ENCODE measurements at places on chromosomes 5 and 9.

DNA sequence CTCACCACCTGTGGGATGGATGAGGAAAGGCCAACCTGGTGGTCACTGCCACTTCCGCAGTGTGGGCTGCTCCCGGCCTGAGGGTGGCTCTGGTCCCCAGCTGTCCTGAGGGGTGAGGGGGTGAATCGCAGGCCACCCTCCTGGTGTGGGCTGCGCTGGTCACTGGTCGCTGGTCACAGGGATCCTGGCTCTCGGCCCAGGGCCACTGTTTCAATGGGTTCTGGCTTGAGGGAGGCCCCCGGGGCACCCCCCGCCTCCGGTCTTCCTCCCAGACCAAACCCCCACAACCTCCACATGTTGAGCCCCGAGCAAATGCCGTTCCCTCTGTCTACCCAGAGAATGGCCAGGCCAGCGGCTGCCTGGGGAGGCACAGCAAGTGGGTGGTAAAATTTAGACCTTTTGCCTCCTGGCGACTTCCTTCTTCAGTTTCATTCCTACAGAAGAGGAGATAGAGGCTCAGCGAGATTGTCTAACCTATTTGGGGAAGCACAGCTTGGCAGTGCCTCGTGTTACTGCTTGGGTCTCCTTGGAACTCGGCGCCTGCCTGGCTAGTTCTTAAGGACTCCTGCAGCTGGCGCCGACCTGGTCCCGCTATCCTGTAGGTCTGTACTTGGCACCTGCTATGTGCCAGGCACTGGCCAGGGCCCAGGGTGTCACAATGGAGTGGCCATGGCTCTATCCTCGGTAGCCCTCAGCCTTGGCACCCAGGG lies 48.2 kb downstream of the RXRA start:
- no peak for DNase-seq
- no peak overlapping the region for H3K27ac ChIP-seq
- peaks cover 4% of the 10 kb centered on the region for H3K4me1 ChIP-seq
- no peaks in the 10 kb centered on the region for H3K27me3 ChIP-seq
- H3K36me3 ChIP-seq = no peaks in the 10 kb centered on the region

GRCh38 chr5:61673007-61673735 lies 341.1 kb downstream of the ZSWIM6 start:
- no peak overlapping the region for H3K27ac ChIP-seq
- no peak overlapping the region for H3K4me3 ChIP-seq
- no peaks in the 10 kb centered on the region for H3K36me3 ChIP-seq

- no peak overlapping the region for H3K27ac ChIP-seq
- no peak for DNase-seq
- no peak overlapping the region for H3K4me3 ChIP-seq
- H3K4me1 ChIP-seq = peaks cover 7% of the 10 kb centered on the region
- no peaks in the 10 kb centered on the region for H3K36me3 ChIP-seq
- peaks cover 20% of the 10 kb centered on the region for H3K27me3 ChIP-seq
Observed at GRCh38 chr5:91189480-91190313, 193.4 kb downstream of the ARRDC3 start.

- H3K27me3 ChIP-seq = no peaks in the 10 kb centered on the region
- no peak overlapping the region for H3K4me3 ChIP-seq
- no peaks in the 10 kb centered on the region for H3K4me1 ChIP-seq
Observed at GRCh38 chr5:38104497-38105230, 153.7 kb upstream of the EGFLAM start.

DNA sequence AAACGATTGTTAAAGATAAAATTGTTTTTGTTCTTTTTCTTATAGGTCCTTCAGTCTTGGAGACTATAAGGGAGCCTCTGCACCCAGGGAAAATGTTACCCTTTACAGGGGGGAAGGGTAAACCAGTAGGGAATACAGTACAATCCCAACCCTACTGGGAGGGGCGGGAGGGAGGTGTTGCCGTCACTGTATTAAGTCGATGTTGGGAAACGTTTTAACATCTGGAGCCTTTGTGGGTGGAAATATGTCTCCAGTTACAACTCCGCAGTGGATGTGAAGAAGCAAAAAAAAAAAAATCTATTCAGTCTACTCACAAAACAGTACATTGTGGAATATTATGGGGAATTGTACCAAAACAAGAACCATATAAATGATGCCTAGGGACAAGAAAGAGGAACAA lies 47.2 kb upstream of the FCHO2 start:
- peaks cover 4% of the 10 kb centered on the region for H3K4me1 ChIP-seq
- H3K36me3 ChIP-seq = peaks cover 79% of the 10 kb centered on the region
- H3K4me3 ChIP-seq = no peak overlapping the region
- H3K27me3 ChIP-seq = no peaks in the 10 kb centered on the region

DNA sequence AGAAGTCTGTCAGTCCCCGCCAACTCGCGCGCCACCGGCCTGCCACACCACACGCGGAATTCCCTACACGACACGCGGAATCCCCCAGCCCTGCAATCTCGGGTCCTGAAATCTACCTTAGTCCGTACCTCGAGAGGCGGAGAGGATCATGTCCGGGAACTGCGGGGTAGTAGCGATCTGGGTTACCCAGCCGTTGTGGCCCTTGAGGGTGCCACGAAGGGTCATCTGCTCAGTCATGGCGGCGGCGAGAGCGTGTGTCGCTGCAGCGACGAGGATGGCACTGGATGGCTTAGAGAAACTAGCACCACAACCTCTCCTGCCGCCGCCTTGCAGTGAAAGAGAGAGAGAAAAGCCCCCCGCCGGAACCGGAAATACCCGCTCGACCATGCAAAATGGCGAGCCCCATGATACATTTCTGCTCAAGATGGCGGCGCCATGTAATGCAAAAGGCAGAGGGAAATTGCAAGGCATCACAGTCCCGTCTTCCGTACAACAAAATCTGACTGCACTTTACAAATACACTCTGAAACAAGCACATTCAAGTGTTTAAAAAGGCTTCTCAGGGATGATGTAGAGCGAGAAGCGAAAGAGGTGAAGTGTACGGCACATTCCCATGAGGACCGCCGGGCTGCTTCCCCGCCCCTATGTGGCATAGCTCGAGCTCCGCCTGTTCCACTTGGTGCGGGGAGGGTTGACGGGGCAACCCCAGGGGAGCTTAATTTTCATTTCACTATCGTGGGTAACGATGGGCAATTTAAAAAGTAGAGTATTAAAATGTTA lies at the start of gene RACK1:
Gene RACK1 (minus strand): TSS at position 343 of the 780 bp plus-strand sequence. CDS start 106 bp downstream, at position 237.
- DNase-seq = peak; percentile 91
- no peaks in the 10 kb centered on the region for H3K27me3 ChIP-seq
- peak within 1 kb of the TSS; percentile 99 for H3K4me3 ChIP-seq

- no peak for DNase-seq
- peaks cover 4% of the 10 kb centered on the region for H3K4me1 ChIP-seq
- H3K4me3 ChIP-seq = no peak within 1 kb of the TSS
Observed at GRCh38 chr9:124450241-124450924, at the start of gene ADGRD2. TSS of gene ADGRD2 (plus strand) at chr9:124450451. CDS start at chr9:124451667, 1,216 bp downstream.

DNA sequence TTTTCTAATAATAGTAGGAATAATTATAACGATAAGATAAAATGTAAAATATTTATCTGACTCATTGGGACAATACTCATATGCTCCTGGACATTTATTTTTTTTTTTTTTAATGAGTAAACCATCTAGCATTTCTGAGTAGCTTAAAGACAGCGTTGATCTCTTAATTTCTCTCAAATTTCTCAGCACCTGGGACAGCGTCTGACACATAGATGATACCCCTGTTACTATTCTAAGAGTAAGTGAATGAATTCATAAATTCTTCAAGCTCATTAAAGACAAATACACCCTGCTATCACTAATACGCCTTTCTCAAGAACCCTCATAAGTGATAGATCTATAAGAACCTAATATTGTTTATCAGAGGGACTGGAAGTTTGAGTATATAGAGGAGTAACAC lies 12.0 kb upstream of the HTR4 start:
- DNase-seq = no peak
- H3K27me3 ChIP-seq = peaks cover 19% of the 10 kb centered on the region
- H3K27ac ChIP-seq = no peak overlapping the region
- H3K36me3 ChIP-seq = no peaks in the 10 kb centered on the region
- H3K4me1 ChIP-seq = no peaks in the 10 kb centered on the region
- no peak overlapping the region for H3K4me3 ChIP-seq

- no peak for DNase-seq
- H3K36me3 ChIP-seq = no peaks in the 10 kb centered on the region
- no peak overlapping the region for H3K27ac ChIP-seq
- H3K4me3 ChIP-seq = no peak overlapping the region
Observed at GRCh38 chr9:18606281-18606680, 132.3 kb downstream of the ADAMTSL1 start.

- no peak for DNase-seq
- no peaks in the 10 kb centered on the region for H3K36me3 ChIP-seq
- H3K27ac ChIP-seq = no peak overlapping the region
- no peak overlapping the region for H3K4me3 ChIP-seq
- peaks cover 8% of the 10 kb centered on the region for H3K27me3 ChIP-seq
Observed at GRCh38 chr5:158869092-158869491, 230.6 kb downstream of the EBF1 start.

- no peak overlapping the region for H3K4me3 ChIP-seq
- H3K27me3 ChIP-seq = no peaks in the 10 kb centered on the region
- no peaks in the 10 kb centered on the region for H3K36me3 ChIP-seq
- no peak for DNase-seq
- no peak overlapping the region for H3K27ac ChIP-seq
Observed at GRCh38 chr5:25009063-25009462, 364.3 kb upstream of the CDH10 start.

GRCh38 chr5:164352695-164353094 lies 847.3 kb downstream of the MAT2B start:
- H3K4me3 ChIP-seq = no peak overlapping the region
- H3K27me3 ChIP-seq = no peaks in the 10 kb centered on the region
- H3K36me3 ChIP-seq = no peaks in the 10 kb centered on the region
- no peaks in the 10 kb centered on the region for H3K4me1 ChIP-seq
- H3K27ac ChIP-seq = no peak overlapping the region

GRCh38 chr5:59661311-59661710 lies 232.2 kb downstream of the PDE4D start:
- no peak overlapping the region for H3K27ac ChIP-seq
- no peak for DNase-seq
- no peaks in the 10 kb centered on the region for H3K36me3 ChIP-seq

GRCh38 chr5:31095796-31096195 lies 97.7 kb upstream of the CDH6 start:
- no peak overlapping the region for H3K4me3 ChIP-seq
- no peaks in the 10 kb centered on the region for H3K36me3 ChIP-seq
- H3K27me3 ChIP-seq = no peaks in the 10 kb centered on the region
- no peak for DNase-seq
- H3K27ac ChIP-seq = no peak overlapping the region

GRCh38 chr9:130425741-130426466 lies 18.9 kb upstream of the ASS1 start:
- no peak for DNase-seq
- H3K4me1 ChIP-seq = no peaks in the 10 kb centered on the region
- H3K27me3 ChIP-seq = peaks cover 10% of the 10 kb centered on the region
- H3K4me3 ChIP-seq = no peak overlapping the region
- no peaks in the 10 kb centered on the region for H3K36me3 ChIP-seq
- H3K27ac ChIP-seq = no peak overlapping the region

DNA sequence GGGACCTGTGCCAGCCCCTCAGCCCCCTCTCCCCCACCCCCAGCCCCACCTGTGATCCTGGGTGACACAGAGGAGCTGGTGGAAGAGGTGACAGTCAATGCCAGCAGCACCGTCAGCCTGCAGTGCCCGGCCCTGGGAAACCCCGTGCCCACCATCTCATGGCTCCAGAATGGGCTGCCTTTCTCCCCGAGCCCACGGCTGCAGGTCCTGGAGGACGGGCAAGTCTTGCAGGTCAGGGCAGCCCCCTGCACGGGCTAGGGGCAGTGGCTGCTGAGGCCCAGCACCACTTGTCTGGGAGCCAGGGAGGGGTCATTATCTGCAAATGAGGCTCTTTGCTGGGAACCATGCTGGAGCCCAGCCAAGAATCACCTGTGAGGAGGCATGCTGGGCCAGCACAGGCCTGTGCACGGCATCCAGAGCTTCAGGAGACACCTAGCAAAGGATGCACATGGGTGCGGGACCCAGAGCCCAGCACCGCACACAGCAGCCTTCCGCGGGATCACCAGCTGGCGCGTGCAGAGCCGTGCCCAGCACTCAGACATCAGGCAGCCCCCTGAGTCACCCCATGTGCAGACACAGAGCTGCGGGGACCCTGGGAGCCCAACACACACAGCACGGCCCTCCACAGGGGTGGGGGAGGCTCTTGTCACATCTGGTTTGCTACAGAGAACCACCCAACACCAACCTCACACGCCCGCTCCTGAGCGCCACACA lies 62.0 kb upstream of the ASS1 start:
- H3K4me3 ChIP-seq = no peak overlapping the region
- peaks cover 5% of the 10 kb centered on the region for H3K27me3 ChIP-seq
- no peak for DNase-seq
- H3K36me3 ChIP-seq = no peaks in the 10 kb centered on the region
- H3K27ac ChIP-seq = no peak overlapping the region

DNA sequence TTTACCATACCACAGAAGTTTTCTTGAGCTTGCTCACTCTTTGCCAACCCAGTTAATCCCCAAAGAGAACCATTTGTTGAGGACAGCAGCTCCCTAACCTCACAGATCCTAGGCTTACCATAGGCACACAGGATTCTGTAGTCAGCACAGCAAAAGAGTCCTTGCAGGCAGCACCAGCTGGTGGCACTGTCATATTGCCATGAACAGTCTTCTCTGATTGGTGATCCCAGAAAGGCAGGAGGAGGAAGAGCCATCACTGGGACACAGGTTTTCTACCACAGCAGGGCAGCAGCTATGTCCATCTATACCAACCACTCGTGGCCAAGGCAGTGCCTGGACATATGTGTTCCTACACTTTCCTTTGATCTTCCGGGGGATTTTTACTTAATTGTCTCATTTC lies 297.1 kb upstream of the CD180 start:
- H3K4me1 ChIP-seq = peaks cover 4% of the 10 kb centered on the region
- no peak overlapping the region for H3K27ac ChIP-seq
- H3K27me3 ChIP-seq = no peaks in the 10 kb centered on the region

- no peaks in the 10 kb centered on the region for H3K4me1 ChIP-seq
- H3K27me3 ChIP-seq = no peaks in the 10 kb centered on the region
- no peak overlapping the region for H3K4me3 ChIP-seq
- no peak for DNase-seq
Observed at GRCh38 chr5:172731680-172732074, 39.3 kb downstream of the DUSP1 start.

DNA sequence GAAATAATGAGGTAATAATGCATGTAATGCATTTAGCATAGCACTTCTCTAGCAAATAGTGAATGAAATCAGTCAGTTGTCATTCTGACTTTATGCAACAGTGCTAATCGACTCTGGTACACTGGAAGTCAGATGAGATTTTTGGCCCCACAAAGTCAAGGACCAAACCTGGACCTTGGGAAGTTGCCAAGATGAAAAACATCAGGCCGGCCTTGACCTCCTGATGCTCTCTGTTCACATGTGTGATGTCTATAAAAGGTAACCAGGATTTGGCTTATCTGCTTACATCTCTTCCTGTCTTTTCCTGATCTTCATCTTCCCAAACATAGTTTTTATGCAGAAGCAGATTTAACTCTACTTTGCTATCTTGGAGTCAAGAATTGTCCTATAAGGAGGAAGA lies 39.5 kb downstream of the SLC22A5 start:
- no peak for DNase-seq
- no peaks in the 10 kb centered on the region for H3K27me3 ChIP-seq
- H3K4me3 ChIP-seq = peak overlapping the region; percentile 93
- peaks cover 26% of the 10 kb centered on the region for H3K36me3 ChIP-seq
- H3K4me1 ChIP-seq = peaks cover 75% of the 10 kb centered on the region
- H3K27ac ChIP-seq = peak overlapping the region; percentile 98

- H3K4me1 ChIP-seq = no peaks in the 10 kb centered on the region
- no peak for DNase-seq
- H3K27ac ChIP-seq = no peak overlapping the region
- no peaks in the 10 kb centered on the region for H3K36me3 ChIP-seq
- no peak overlapping the region for H3K4me3 ChIP-seq
Observed at GRCh38 chr9:115694014-115694413, 459.6 kb upstream of the PAPPA start.

All from activated T-cell treated with anti-CD3 and anti-CD28 coated beads, Interleukin-2, amount 50 U/mL, for 24 hours (primary cell).